ENCODE measurements at places on chromosomes 5 and 9.

GRCh38 chr9:88536023-88536324 is 996 bp downstream of the NXNL2 start:
- DNase-seq, result peak; percentile 20

DNA sequence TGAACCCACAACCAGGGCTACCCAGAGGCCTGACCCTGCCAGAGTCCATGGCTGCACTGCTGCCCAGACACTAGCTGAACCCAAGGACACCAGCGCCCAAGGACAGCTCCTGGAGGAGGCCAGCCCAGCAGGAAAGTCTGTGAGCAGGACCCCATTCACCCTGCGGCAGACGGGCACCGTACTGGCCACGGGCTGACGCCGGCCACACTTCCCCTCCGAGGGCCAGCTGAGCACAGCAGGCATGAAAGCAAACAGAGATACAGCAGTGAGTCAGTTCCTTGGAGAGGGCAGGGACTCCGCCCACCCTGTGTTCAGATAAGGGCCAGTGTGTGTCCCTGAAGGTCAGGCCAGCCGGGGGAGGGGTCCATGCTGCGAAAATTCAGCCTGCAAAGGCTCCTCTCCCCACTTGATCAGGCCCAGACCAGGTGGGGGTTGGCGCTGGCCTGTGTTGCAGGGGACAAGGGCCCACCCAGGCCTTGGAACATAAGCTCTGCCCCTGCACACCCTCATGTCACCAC is 3.2 kb downstream of the RNF208 start:
- no peak for DNase-seq

GRCh38 chr5:133661389-133661788 is 49.0 kb upstream of the FSTL4 start:
- no peak for DNase-seq

- no peak for DNase-seq
These were observed 6.8 kb downstream of the MGAT1 start for GRCh38 chr5:180795771-180796313.

- no peak for DNase-seq
These were observed 76.7 kb upstream of the CHD1 start for GRCh38 chr5:99005506-99005905.

- DNase-seq, result no peak
These were observed 863.4 kb downstream of the DNAH5 start for GRCh38 chr5:13081116-13081515.

GRCh38 chr5:146205499-146206202 is 2.2 kb downstream of the RBM27 start:
- no peak for DNase-seq

DNA sequence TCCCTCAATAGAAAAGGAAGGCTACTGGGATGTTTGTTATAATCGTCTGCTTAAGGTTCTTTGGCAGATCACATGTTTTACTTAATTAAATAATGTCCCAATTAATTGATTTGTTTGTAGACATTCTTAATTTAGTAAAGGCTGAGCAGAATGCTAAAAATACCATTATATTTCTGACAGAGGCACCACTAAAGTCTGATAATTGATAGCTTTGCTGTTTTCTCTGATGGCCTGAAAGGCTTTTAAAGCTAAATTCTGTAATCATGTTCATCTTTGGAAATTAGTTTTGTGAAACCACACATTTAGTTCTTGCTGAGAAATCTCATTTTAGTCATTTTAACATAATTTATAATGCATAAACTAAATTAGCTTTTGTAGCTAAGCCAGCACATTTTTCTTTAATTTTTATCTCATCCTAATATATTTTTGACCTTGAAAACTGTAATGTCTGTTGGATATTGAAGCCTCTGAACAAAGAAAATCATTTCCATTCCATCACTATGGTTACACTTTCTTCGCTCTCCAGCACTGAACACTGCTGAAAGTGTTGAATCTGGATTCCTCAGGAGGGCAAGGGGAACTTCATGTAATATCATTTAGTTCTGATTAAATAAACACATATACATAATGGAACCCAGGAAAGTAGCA is 329.4 kb downstream of the ELAVL2 start:
- no peak for DNase-seq

- DNase-seq, result no peak
These were observed 162.5 kb upstream of the TLE4 start for GRCh38 chr9:79409182-79409823.

- DNase-seq, result no peak
These were observed 793.1 kb downstream of the DTWD2 start for GRCh38 chr5:118195211-118195610.

DNA sequence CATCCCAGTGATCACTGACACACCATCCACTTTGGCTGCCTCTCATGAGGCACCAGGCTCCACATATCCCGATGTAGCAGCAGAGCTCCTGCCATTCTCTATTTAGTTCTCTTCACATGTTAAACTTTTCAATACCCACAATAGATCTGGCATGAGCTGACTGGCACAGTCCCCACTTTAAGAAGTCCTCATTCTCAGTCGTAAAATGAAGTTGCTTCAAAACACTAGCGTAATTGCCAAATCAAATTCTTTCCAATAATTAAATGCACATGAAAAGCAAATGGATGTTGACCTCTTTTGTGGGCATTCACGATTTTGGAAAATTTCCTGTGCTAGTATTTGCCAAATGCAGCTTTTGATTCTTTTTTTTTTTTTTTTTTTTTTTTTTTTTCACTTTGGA is 32.4 kb downstream of the HAPLN1 start:
- no peak for DNase-seq

GRCh38 chr5:411728-412127 is 31.2 kb upstream of the EXOC3 start:
- no peak for DNase-seq

GRCh38 chr5:129962506-129962905 is 58.2 kb downstream of the CHSY3 start:
- DNase-seq, result no peak

GRCh38 chr5:139446956-139447779 is 7.8 kb upstream of the DNAJC18 start:
- DNase-seq, result no peak

DNA sequence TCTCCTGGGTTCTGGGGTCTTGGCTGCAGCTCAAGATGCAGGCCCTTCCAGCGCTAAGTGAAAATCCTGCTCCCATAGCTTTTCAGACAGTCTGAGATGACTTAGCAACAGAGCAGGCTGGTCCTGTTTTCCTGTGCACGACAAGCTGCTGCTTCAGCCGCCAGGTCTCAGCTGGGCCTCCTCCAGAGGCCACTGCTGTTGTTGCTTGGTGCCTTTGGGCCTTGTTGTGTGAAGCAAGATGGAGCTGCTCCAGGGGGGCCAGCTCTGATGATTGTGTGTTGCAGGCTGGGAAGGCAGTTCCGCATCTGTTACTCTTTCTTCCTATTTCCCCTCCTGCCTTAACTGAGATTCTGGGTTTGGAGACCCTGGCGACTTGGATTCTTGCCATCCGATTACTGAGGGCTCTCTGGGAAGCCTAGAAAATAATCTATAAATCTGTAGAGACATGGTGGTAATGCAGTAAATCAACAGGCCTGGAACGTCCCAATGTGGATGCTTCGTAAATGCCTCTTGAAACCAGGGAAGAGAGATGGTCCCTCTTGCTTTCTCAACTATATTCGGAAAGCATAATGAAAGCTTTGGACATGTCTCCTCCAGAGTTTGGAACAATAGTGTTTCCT is 3.2 kb downstream of the MAP1B start:
- DNase-seq, result no peak

DNA sequence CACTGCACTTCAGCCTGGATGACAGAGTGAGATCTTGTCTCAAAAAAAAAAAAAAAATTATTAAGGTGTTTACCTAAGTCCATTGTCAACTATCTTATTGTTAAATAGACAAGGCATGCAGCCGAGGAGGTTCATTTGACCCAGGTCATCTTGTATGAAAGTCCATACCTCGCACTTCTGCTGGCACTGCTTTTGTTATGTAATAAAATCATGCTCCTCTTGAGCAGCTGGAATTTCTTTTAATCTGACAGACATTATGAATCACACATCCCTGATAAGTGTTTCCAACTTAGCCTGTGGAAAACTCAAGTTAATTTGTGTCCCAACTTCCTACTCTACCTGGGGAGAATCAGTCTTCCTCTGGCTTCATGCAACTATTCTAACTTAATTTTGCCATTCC is 315.6 kb upstream of the KLF4 start:
- no peak for DNase-seq

DNA sequence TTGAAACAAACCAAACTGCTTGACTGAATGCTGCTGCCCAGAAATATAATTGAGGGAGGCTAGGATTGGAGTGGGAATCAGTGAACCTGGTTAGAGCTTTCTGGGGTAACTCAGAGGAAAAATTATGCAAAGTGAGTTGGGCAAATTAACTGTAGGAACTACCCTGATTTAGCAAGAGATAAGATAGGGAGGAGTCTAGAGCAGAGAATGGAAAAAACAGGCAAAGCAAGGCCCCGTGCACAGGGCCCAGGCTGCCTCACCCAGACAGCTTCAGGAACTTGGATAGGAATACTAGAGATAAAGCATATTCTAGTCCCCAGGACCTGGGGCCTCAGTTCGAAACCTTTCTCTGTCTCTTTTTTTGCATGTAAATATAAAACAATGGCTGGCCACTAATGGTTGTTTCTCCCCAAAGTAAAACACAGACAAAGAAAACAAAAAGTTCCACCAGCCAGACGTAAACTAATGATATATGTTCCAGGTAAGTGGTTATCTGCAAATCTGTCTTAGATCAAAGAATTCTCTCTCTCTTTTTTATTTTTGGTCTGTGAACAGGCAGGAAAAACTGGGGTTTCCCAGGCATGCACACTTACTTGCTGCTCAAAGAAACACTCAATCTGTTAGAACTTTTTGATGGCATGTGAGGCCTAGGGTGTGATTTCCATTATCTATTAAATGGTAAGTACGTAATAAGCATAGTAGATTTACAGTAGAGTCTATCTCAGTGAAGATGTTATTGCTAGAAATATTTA is 168.1 kb upstream of the MAP3K1 start:
- no peak for DNase-seq

Measured in HTR-8/SVneo (cell line).